ENCODE measurements at places on chromosomes 1 and 21.

DNA sequence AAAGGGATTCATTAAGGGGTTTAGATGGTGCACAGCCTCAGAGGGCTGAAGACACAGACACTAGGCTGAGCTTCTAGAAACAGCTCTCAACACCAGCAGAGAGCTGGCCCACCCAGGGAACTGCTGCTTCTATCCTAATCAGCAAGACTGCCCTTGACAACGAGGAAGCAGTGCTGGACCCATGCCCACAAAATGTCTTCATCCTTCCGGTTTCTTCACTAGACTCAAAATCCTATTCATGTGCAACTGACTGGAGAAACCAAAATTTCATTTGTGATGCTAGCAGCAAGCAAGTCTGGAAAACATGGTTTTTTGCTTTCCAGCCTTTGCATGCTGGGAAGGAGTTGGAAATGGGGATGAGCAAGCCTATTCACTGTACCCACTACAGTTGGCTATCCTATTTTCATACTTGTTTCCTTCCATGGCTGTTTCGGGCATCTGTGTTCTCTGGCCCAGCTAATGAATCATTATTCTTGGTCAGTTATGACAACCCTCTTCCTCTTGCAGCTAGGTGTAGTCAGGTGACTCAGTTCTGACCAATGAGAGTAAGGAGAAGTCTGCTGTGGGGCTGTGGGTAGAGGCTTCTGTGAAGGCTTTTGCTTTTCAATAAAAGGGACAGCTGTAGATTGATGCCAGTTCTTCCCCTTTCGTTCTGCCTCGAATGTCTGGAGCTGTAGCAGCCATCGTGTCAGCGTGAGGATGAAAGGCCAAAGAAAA, 14.6 kb upstream of the TMEM61 start:
- peak; percentile 65 for DNase-seq

- no peak for DNase-seq
Measured at GRCh38 chr1:236113324-236114032, 28.9 kb upstream of the GPR137B start.

DNA sequence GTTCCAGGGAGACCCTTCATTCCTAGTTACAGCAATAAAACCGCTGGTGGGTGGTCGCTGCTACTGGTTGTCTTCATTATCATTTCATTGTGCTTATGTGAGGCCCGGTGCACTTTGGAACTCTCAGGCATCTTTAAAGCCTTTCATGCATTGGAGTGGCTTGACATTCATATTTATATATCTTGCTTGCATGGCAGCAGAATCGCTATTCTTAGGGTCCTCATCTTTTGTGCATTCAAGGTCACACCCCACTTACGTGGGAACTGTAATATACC, 110.1 kb downstream of the ZBTB18 start:
- DNase-seq, result no peak

DNA sequence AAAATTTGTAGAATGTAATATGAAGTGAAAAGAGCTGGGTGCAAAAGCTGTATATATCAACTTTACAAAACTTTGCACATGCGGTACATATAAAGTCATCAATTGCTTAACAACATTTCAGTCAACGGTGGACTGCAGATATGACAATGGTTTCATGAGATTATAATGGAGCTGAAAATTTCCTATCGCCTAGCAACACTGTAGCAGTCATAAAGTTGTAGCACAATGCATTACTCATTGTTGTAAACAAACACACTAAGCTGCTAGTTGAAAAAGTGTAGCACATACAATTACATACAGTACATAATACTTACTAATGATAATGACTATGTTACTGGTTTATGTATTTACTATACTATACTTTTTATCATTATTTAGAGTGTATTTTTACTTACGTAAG, 64.0 kb downstream of the RGS7 start:
- DNase-seq, result no peak

DNA sequence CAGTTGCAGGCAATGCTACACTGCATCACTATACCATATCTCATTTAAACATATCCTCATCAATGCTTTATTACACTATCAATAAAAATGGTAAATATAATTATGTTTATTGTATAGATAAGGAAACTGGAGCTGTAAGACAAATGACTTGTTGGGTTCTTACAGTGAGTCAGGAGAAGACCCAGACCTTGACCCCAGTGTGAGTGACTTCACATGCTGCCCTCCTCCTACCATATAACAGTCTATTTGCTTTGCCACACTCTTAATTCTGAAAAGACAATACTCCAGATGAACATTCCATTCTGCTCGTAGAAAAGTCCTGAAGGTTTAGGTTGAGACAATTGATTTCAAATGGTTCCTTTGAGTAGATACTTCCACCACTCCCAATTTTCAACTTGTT, 550.5 kb downstream of the PLPP3 start:
- DNase-seq, result no peak

DNA sequence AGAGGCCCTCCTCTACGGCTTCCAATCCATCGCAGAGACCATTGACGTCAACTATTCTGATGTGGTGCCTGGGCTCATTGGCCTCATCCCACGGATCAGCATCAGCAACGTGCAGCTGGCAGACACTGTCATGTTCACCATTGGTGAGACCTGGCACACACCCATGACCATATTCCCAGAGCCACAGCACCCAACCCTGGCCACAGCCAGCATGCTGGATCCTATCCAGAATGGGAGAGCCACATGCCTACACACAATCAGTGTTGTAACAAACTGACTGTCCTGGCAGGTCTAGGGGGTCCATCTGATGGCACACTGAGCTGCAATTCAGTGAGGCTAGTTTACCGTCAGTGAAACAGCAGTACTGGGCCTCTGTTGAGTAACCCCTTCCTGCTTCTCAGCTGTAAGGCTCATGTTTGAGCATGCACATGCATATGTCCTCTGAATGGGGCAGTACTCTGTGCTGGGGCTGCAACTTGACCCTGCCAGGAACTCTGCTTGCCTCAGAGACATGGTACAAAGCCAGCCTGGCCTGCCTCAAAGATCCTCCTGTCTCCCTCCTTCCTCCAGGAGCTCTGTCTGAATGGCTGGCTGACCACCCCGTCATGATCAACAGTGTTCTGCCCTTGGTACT, 10.8 kb downstream of the IPO13 start:
- no peak for DNase-seq

GRCh38 chr1:147215540-147215916, 9.6 kb downstream of the FMO5 start:
- DNase-seq, result no peak

- peak; percentile 80 for DNase-seq
Measured at GRCh38 chr1:83818916-83819315, 180.0 kb downstream of the TTLL7 start.

- no peak for DNase-seq
Measured at GRCh38 chr1:53126495-53126894, 15.9 kb downstream of the SLC1A7 start.

Data from EH (cell line).